ENCODE measurements at places on chromosomes 11 and 22.

GRCh38 chr11:44229098-44229497, 80.8 kb downstream of the ALX4 start:
- no peak for DNase-seq

GRCh38 chr11:128917144-128917724, 25.4 kb downstream of the TP53AIP1 start:
- no peak for DNase-seq

GRCh38 chr22:46547883-46548244, 10.4 kb upstream of the CELSR1 start:
- no peak for DNase-seq

DNA sequence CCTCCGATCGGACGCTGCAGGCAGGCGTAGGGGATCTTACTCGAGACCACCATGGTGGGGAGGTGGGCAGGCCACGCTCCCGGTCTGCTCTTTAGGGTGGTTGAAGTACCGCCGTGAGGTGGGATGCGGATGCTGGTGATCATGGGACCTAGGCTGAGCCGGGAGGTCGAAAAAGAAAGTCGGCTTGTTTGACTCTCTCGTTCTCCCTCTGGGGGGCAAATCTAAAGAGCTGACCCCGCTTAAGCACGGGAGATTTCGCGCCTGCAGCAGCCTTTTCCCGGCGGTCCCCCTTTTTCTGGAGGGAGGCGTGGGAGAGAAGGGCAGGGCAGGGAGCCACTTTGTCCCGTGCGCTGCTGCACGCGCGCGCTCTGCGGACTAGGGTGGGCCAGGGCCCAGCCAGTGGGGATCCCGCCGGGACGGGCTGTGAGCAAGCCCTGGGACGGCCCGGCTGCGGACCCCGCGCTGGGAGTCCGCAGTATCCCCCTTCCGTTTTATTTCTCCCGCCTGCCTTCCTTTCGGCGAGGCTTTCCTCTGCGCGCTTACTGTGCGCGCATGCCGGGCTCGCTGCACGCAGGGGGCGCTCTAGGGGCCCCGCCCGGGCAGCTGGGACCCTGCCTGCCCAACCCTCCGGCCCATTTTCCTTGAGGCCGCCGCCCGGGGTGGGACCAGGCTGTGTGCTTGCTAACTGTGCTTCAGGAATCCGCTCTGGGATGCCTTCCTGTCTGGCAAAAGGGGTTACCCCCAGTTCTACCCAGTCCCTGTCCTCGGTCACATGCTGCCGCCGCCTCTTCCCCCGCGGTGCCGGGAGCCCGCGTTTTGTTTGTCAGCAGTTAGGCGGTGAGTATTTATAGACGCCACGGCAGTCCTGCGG, 81.0 kb downstream of the PRR5L start:
- DNase-seq = no peak

GRCh38 chr22:23772315-23772648, 367 bp upstream of the MMP11 start:
- no peak for DNase-seq

GRCh38 chr11:12625438-12626071, 48.7 kb upstream of the TEAD1 start:
- no peak for DNase-seq

DNA sequence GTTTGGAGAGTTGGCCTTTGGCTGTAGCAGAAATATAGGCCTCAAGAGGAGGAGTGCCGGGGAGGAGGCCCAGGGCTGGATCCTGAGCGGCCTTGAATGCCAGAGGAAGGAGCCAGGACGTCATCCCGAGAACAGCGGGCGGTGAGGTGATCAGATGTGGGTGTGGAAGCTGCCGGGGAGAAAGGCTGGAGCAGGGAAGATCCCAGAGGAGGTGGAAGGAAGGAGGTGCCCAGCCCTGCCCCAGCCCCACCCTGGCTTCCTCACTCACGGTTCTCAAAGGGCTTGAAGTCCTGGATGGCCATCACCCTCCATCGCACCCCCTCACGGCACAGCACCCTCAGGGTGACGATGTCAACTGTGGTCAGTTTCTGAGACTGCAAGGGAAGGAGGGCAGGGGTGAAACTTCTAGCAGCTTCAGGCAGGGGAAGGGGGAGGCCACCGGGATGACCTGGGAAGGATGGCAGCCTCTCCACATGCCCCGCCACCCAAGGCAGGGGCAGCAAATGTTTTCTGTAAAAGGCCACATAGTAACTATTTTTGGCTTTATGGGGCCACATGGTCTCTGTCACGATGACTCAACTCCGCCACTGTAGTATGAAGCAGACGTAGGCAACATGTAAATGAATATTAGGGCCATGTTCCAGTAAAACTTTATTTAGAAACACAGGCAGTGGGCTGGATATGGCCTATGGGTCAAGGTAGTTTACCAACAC, 10.7 kb downstream of the IL2RB start:
- DNase-seq = no peak

DNA sequence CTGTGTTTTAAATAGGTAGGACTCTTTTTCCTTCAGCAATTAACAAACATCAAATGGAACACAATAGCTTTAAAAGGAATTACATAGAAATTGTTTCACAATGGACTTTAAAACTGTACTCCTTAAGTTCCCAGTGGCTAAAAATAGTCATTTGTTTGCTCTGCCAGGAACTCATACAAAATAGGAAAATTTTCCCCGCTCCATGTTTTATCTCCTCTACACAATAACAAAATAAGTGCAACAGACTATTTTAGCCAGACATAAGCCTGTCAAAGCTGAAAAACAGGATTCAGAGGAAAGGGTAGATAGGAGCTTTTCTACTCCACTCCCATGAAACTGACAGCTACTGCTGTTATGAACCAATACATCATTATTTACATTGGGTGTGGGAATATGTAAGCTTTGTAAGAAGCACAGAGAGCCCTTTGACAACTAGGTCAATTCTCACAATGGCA, 90.1 kb downstream of the STK33 start:
- DNase-seq = no peak

DNA sequence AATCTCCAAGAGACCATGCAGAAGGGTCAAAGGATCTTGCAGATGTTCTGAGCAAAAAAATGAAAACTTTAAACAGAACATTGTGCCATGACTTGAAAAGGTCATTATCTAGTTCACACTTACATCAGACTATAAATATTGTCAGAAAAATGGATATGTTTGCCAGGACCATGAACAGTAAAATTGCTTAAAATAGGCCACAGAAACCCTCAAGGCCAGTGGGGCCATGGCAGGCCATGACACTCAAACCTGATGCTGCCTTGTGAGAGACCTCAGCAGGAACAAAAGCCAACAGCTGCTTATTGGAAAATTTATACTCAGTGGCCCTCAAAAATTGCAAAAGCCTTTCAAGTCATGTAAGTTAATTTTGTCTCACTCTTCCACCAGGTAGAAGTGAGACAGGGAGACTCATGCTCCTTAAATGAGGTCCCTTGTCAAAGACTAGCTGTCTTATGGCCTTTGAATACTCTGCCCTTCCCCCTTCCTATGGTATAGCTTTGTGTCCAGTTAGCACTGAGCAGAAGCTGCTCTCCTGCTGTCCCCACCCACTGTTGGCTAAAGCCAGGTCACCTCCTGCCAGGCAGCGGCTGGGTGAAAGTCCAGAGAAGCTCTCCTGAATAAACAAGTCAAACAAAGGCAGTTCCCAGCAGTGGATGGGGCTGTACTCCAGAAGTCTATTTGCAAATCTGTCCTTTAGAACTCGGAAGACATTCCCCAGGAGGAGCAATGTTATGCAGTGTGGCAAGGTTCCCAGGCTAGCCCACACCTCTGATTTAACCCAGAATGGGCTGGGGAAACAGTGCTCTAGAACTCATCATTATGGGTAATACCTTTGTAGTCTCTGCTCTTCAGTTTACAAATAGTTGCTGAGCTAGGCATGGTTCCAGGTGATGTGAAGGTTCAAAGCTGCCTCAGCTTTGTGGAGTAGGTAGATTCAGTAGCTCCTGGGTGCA, 21.4 kb downstream of the ADM start:
- no peak for DNase-seq

DNA sequence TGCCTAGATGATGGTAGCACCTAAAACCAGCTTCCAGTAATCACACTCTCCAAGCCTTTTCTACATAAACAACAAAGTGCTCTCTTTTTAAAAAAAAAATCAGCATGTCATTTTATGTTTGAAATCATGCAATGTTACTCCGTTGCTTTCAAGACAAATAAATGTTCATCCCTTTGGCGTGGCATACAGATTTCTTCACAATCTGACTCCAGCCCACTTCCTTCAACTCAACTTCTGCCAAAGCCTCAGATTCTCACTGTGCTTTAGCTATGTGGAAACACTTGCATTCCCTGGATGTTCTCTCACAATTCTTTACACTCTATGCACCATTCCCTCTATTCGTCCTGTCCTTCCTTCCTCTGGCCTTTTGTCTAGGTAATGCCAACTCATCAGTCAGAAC, 206.3 kb upstream of the BLID start:
- DNase-seq = no peak

- DNase-seq = no peak
These were observed 13.6 kb downstream of the TP53I11 start for GRCh38 chr11:44936951-44937543.

DNA sequence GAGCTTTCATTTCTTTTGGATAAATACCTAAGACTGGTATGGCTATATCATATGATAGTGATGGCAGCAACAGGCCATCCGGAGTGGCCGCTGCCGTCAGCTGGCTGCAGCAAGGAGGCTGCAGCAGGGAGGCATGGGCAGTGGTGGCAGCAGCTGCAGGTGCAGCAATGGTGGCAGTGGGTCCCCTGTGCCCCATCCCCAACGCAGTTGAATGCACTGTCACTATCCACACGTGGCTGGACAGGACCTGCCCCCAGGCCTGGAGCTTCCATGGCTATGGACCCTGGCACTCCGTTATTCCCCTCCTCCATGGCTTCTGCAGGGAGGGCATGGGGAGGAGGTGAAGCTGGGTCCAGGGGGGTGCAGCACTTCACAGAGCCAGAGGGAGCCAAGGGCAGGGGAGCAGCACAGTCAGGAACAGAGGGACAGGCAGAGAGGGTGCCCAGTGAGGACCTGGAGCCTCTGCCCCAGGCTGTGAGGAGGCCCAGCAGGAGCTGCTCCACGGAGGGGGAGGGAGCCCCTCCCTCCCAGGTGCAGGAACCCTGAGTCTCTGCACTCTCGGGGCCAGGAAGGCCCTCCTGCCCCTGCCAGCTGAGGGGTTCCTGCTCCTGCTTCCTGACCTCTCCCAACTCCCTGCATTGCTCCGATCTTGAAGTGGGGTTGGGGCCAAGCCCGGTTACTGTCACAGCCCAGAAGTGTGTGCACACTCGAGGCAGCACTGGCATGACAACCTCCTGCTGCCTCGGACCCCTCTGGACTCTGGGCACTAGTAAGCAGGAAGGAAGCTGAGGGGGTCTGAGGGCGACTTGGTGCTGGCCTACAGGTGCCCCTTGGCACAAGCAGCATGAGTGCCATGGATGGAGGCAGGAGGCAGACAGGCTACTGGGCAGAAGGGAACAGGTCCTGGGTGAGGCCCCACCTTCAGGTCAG, 466.3 kb downstream of the GUCY1A2 start:
- no peak for DNase-seq

DNA sequence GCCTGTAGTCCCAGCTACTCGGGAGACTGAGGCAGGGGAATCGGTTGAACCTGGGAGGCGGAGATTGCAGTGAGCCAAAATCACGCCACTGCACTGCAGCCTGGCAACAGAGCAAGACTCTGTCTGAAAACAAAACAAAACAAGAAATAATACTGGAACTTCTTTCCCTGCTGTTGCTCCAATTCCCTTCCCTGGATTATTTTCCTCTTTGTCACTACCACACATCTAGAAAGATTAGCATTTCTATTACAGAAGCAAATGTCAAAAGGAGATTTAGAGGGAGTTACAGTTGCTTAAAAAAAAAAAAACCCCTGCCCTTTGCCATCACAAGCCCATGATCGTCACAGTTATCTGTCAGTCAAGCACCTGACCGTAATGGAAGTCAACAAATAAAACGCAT, 17.7 kb upstream of the SCGB1D1 start:
- no peak for DNase-seq

DNA sequence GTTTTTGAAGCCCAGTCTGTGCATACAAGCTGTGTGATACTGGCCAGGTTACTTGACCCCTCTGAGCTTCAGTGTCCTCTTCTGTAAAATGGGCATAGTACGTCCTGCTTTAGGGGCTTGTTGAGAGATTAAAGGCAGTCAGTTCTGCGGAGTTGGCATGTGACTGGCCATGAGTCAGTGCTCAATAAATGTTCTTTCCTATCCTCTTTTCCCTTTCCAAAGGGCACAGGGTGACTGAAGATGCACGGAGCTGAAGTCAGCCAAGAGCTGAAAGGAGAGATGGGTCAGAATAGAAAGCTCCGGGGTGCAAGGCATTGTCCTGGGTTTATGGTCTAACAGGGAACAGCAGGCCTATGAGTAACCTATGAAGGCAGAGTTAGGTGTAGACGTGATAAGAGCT, 48.9 kb downstream of the TP53I11 start:
- no peak for DNase-seq

- DNase-seq = no peak
These were observed 5.1 kb downstream of the MPZL3 start for GRCh38 chr11:118247041-118247440.

DNA sequence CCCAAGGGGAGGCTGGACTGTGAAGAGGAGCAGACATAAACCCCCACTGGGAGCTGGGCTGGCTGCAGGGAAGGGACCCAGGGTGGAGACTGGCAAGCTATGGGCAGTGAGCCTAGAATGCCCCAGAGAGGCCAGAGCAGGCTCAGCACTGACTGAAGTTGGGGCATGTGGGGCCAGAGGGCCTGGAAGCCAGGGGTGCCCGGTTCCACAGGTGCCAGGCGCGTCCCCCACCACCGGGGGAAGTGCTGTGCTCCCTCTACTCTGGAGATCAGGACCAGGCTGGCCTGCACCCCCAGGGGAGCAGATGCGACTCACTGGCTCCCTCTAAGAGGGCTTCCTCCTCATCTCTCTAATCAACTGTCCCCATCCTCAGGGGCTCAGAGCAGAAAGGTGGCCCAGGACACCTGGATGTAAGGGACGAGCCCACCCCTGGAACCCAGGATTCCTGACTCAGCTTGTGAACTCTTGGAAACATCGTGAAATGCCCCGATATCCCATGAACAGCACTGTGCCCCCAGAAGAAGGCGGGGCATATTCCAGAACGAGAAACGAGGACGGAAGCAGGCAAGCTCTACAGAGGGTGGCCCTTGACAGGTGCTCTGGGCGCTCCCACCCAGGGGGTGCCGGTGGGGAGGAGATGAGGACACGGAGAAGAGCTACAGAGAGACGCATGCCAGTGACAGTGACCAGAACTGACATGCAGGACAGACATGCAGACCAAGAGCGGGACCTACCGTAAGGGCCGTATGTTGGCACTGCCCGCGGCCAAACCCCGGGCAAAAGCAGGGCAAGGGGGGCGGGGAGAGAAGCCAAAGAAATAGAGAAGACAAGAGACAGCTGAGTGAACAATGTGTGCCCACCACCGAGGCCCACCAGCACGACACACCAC, 20.4 kb downstream of the MAFF start:
- DNase-seq = no peak

DNA sequence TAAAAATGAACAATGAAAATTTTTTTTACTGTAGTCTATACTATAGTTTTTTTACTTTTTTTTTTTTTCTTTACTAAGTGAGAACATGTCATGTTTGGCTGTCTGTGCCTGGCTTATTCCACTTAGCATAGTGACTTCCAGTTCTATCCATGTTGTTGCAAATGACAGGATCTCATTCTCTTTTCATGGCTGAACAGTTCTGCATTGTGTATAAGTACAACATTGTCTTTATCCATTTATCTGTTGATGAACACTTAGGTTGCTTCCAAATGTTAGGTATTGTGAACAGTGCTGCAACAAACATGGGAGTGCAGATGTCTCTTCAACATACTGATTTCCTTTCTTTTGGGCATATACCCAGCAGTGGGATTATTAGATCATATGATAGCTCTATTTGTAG, 88.1 kb upstream of the CCDC90B start:
- no peak for DNase-seq

Measured in stimulated activated CD8-positive, alpha-beta memory T cell treated with anti-CD3 and anti-CD28 coated beads, Interleukin-15, amount 100 ng/mL, for 48 hours (primary cell).